ENCODE measurements at places on chromosomes 4 and X.

- no peak for DNase-seq
Observed at GRCh38 chr4:121995790-121996537, 44.1 kb upstream of the TRPC3 start.

- DNase-seq = no peak
Observed at GRCh38 chrX:1558761-1559468, 21.9 kb upstream of the P2RY8 start.

- peak; percentile 34 for DNase-seq
Observed at GRCh38 chrX:133415276-133416105, at the start of gene GPC4. Gene GPC4, minus strand, starts transcription at chrX:133415489. Its CDS starts 524 bp downstream, at chrX:133414965.

GRCh38 chr4:154574311-154574710, 11.5 kb downstream of the FGB start:
- DNase-seq = no peak

DNA sequence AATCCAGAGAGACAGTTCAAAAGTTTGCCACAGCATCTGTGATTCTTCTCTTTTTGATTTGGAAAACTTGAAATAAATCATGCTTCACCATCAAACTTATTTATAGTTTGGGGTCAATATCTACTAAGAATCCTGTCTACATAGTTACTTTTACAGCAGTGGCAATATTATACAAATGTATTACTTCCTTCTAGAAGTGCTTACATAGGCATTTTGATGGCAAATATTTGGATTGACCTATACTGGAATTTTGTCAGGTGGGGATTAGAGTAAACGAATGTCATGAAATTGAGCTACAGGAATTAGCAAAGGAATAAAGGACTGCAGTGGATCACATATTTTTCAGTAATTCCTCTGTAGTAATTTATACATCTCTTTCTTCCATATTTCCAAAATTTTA, 1885.5 kb upstream of the ADGRL3 start:
- DNase-seq = no peak

DNA sequence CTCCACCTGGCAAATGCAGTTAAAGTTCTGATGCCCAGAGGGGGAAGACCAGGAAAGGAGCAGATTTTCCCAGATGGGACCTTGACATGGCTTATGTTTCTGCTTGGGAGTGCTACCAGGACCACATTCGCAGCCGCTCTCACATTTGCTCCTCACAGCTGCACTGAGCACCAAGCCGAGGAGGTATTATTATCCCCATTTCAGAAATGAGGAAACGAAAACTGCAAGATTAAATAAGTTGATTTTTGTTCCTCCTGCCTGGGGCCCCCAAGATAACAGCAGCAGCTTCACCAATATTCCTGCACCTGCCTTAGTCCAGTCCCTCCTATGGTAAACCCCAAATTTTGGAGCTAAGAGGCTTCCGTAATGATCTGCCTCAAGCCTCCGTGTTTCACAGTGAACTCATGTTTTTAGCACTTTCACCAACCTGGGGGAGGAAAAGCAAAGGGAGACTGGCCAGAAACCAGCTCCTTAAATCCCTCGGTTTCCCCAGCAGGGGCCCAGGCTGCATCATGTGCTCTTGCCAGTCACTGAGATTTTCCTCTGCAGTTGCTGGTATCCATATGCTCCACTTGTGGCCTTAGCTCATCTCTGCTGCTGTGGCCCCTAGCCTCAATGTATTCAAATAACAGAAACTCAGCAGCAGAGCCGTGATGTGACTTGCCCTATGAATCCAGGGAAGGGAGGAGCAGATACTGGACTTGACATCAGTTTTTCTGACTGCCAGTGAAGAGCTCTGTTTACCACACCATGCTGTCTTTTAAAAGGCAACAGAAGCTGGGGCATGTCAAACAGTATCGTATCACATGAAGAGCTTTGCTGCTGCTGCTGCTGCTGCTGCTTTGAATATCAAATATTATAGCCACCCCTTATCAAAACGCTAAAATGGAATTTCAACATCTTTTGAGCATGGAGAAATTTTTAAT, 95.5 kb upstream of the KLHL13 start:
- no peak for DNase-seq

GRCh38 chr4:67475155-67475554, 70.1 kb downstream of the CENPC start:
- no peak for DNase-seq
